ENCODE measurements at places on chromosomes 2 and 18.

DNA sequence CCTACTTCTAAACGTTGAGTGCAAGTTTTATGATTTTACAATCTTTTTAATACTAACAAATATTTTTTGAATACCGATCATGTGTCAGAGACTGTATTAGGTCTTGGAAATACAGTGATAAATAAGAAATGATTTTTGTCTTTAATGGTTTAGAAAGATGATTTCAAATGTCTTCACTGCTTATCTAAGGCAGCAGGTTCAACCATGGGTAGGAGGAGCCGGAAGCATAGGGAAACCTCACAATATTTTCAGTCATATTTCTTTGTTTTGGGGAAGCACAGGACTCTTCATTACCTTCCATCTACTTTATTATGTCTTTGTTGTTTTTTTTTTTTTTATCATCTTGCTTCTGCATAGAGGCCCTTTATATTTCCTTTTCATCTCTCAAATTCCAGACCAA, 165.2 kb upstream of the EPC2 start:
- no peak for DNase-seq

- no peak for DNase-seq
These were observed 9.5 kb downstream of the COPS7B start for GRCh38 chr2:231795525-231796327.

DNA sequence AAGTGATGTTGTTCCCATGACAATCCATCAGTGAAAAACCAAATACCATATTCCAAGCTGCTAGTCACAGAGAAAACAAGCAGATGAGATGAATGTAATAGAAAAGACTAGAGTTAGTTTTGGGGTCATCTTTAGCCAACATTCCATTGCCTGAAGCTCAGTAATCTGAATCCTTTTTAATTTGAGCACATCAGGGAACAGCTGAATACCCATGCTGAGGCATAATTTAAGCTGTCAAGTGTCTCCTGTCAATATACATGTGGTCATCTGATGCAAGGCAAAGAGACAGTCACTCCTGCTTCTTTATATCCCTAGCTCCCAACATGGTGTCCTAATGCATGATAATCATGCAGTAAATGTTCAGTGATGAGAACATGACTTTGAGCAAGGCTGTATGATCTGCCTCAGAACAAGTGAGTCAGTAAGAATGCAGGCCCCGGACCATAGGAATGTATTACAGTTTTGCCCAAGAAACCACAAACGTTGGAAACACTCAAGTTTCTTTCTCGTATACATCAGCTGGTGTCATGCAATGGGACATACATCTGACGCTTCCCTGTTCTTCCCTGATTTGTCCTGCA, 48.0 kb downstream of the CDK15 start:
- DNase-seq, result no peak

DNA sequence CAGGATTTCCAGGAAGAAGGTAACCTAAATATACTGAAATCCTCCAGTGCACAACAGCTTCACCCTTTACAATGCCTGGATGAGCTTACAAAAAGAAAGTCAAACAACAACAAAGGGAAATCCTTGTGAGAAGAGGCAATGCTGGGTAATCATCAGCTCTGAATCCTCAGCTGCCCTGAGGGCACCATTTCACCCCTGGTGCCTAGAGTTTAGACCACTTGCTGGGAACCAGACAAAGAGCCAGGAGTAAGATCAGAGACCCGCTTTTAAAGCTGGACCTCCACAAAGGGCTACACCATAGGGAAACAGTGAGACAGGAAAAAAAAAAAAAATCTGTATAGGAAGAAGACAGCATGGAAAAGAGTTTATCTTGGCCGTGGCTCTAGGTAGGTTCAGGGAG, 97.0 kb downstream of the FOXI3 start:
- no peak for DNase-seq

- DNase-seq, result no peak
These were observed 54.7 kb upstream of the CAB39 start for GRCh38 chr2:230657906-230658305.

DNA sequence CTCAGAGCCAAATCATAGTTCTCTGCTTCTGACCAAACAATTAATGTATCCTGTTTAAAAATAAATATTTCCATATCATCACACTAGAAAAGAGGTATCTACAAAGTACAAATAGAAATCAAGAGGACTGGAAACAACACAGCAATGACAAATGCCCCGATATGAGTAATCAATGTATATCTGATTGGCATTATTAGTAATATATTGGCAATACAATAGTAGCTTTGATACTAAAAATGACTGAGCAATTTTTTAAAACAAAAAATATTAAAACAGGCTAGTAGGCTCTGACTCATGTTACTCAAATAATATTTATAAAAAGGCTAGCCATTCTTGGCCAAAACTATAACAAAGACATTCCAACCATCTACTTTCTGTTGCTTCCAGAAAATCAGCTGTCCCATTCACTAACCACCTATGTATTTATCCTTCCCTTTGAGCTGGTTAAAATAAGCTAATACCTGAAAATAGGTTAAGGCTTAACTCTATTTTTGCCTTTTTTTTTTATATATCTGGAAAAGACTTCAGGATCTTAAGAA, 13.3 kb downstream of the PPP4R3B start:
- no peak for DNase-seq

DNA sequence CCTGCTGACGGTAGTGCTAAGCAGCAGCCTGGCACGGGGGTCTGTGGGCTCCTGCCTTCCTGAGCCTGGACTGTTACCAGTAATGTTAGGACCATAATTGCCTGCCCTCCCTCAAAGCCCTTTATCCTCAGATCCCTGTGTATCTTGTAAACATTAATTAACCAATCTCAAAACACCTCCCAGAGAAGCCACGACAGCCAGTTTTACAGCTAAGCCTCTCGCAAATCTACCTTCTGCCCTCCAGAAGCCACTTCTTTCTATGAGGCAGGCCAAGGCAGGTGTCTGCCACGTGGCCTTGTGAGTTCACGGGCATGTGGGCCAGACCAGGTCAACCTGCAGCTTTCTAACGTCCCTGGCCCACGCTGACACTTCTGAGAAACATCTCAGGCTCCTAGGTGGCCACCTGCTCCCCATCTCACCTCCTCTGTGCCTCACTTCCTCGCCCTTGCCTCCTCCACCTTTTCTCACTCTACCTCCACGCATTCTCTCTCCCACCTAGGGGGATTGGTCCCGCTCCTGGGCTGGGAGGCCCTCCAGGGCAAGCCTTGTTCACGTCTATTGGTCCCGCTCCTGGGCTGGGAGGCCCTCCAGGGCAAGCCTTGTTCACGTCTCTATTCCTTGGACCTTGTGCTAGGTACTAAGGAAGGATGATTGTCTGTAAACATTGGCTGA, 64.3 kb downstream of the EDAR start:
- no peak for DNase-seq

GRCh38 chr2:12718015-12718671, 1.4 kb downstream of the TRIB2 start:
- no peak for DNase-seq

GRCh38 chr2:34844629-34845028, 1245.5 kb upstream of the FAM98A start:
- DNase-seq, result no peak

Measured in stimulated activated CD8-positive, alpha-beta memory T cell treated with anti-CD3 and anti-CD28 coated beads, Interleukin-15, amount 100 ng/mL, for 24 hours (primary cell).